Umbilical cord (tissue), 2 donors: ENCODE measurements at places on chromosomes 3 and 15.

GRCh38 chr3:44894485-44894884 is 20.1 kb downstream of the TGM4 start:
- DNase-seq = no peak

DNA sequence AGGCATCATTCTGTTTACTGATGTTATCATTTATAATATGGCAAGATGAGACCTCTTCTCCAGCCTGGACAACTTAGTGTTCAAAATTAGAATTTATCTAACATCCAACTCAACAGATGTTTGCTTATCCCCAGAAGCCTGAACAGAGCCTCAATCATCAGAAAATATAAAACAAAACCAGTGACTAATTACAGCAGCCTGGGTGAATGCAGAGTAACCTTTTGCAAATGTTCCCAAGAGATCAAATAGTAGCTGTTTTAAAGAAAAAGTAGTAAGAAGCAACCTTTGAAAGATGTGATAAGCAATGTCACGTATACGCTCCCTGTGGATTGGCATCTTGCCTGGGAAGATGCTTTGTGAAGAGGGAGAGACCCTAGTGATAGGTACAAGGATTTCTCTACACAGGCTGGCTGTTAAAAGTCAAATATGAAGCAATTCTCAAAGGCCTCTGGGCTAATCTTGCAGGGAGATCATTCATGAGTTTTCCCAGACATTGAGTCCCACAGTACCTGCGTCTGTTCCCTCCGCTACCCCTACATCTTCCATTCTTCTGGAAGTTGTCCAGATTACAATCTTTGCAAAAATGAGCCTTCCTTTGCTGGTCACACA is 39.3 kb upstream of the PRICKLE2 start:
- peak; percentile 74 for DNase-seq

DNA sequence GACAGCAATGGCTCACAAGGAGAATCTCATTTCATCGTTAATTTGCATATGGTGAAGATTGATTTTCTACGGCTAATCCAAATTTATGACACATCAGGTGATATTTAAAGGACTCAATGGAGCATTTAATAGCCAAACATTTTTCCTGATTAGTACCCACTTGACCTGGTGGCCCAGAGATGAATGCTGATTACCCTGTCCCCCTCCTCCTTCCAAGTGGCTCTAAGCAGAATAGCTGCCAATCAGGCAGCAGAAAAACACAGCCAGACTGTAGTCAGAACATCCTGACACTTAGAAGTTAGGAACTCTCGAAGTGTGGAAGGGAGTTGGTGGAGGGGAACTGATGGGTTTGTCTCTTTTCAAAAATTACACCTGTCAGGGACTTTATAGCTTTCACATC is 302.5 kb downstream of the ZNF621 start:
- no peak for DNase-seq

- no peak for DNase-seq
Observed at GRCh38 chr3:102529452-102529851, 94.6 kb downstream of the ZPLD1 start.

DNA sequence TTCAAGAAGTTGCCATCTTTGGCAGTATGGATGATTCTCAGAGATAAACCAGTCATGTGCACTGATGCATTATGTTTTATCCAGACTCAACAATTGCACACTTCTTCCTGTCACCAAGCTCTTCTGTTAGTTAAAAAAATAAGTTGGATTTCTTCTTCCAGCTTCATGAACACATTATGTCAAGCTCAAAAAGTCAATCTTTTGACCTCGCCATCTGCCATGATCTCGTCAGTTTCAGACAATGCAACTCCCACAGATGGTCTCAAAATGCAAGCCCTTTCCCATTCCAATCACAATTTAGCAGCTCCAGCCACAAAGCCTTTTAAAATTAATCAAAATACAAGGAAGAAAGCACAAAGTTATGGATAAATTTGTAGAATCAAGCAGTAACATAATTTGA is 42.8 kb downstream of the TFDP2 start:
- DNase-seq = no peak

DNA sequence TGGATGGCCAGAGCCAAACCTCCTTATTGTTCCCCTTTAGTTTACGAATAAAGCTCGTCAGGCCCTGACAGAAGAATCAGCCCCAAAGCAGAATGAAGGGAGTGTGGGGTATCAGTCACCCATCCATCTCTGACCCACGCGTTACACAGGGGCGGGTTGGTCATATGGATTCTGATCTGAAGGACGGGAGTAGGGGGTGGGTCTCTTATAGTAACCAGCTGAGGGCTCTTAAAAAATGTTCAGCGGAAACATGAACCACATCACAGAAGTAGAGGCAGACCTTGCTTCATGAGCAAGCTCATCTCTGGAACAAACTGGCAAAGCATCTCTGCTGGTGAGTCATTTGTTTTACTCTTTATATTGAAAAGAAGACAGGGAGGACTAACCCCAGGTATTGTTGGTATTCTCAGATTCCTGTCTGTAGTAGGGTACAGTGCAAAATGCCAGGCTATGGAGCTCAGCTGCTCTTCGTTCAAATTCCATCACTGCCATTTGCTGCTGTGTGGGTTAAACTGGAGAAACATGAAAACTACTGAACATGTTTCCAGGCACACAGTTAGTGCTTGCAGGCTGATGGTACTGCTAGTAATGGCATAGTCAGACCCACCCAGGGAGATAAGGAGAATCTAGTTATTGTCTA is at the start of gene CXCR6:
CXCR6 (plus strand) TSS at position 258 of the 640 bp plus-strand sequence. CDS start 3,018 bp downstream, outside the sequence.
- no peak for DNase-seq

GRCh38 chr3:133478624-133479023 is 78.8 kb downstream of the BFSP2 start:
- DNase-seq = no peak

DNA sequence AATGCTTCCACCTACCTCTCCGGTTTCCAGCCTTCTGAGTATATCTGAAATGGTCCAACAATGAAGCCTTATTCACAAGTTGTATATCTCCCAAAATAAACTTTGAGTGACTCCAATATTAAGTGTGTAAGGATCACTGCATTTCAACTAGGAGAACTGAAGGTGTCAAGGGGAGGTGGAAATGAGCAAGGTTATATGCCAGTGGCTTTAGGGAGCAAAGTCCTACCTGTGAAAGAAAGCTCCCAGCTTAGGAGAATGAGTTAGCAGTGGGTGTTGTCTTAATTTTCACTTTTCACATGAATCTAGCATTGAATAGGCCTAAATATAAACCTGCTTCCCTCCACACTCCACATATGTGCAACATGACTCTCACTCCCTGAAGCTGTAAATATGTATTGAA is 29.0 kb downstream of the LMCD1 start:
- DNase-seq = no peak

GRCh38 chr3:176505878-176506621 is 691.2 kb downstream of the TBL1XR1 start:
- no peak for DNase-seq

GRCh38 chr3:152416808-152417580 is 148.3 kb downstream of the MBNL1 start:
- no peak for DNase-seq
